ENCODE measurements at places on chromosomes 16 and 17.

- no peak for DNase-seq
These were observed 704.3 kb downstream of the MAF start for GRCh38 chr16:78896280-78896679.

DNA sequence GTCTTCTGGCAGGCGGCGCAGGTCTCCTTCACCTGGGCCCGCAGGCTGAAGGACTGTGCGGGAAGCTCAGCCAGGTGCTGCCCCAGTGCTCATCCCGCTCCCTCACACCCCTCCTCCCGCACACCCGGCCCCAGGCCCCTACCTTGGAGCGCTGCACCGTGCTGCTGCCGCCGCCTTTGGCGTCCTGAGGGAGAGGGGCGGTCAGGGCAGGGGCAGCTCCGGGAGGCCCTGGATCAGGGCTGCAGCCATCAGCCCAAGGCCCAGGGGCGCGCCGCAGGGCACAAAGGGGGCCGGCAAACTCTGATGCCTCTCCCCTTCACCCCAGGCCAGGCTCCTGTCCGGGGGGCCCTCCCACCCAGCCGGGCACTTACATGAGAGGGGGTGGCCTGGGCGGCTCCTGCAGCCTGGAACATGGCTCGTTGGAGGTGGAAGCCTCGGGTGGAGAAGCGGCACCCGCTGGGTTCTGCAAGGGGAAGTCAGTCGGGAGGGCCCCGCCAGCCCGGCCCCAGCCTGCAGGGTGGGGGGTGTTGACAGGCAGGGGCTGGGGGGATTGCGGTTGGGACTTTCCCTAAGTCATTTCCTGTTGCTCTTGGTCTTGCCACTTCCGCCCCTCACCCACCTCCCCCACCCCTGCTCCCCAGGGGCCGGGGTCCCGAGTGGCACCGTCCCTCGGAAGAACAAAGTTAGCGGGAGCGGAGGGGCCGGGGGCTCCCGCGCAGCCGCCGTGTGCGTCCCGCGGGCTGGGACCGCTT lies 863 bp downstream of the LIMD2 start:
- DNase-seq, result no peak

- DNase-seq, result no peak
These were observed 19.3 kb downstream of the ANKFN1 start for GRCh38 chr17:56172517-56172982.

GRCh38 chr17:10328971-10329923 lies 43.6 kb downstream of the MYH13 start:
- DNase-seq, result no peak

DNA sequence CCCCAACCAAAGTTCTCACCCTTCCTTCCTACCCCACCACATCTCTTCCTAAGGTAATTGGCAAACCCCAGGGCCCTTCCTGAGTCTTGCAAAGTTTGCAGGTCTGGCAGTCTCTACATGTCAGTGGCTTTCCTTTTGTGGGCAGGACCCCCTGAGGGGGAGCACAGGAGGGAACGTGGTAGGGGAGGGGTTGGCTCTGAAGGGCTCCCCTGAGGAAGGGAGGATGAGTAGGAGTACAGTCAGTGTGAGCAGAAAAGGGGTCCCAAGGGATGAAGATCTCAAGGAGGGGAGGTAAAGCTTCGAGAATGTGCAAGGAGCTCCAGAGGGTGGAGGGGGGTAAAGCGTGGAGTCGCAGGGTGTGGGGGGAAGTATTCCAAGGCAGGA lies 206.9 kb downstream of the RAB11FIP4 start:
- DNase-seq, result no peak

GRCh38 chr17:19656851-19657581 lies 8.5 kb downstream of the ALDH3A2 start:
- no peak for DNase-seq

- no peak for DNase-seq
These were observed 29.2 kb downstream of the KANSL1 start for GRCh38 chr17:46163929-46164594.

GRCh38 chr17:32520104-32520701 lies 33.4 kb downstream of the CDK5R1 start:
- peak; percentile 42 for DNase-seq

GRCh38 chr16:3986235-3986544 lies 105.7 kb upstream of the CREBBP start:
- no peak for DNase-seq

DNA sequence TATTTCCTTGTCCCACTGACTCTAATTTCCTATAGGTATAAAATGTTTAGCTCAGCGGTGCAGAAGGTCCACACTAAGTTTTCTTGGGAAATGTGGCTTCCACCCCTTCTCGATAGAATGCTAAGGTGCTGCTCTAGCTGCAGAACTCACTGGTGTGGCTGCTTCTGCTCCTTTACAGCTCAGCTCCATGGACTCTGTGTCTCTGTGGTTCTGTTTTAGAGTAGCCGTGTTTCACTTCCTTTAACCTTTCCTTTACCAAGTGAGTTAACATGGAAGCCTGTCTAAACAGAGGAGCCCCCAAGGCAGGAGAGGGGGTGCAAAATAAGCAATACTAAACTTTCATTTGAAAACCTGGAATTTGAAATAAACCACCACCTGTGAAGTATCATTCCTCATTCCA lies 65.3 kb downstream of the SPECC1 start:
- no peak for DNase-seq

GRCh38 chr17:44216694-44217093 lies 2.8 kb downstream of the UBTF start:
- no peak for DNase-seq

- DNase-seq, result no peak
These were observed 29.3 kb downstream of the TLE7 start for GRCh38 chr16:71412270-71413160.

GRCh38 chr16:30063893-30064728 lies 1.4 kb upstream of the ALDOA start:
- no peak for DNase-seq

DNA sequence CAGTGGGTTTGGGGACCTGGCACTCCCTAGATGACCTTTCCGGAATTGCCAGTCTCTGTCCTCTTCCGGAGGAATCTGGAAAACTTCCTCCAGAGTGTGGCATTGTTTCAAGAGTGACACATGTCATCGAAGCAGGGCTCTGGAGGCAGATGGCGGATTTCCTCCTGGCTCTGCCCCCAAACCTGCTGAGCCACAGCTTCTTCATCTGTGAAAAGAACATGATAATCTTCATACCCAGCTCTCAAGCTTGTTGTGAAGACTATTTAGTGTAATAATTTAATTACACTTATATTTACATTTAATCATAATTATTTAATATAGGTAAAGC lies 19.7 kb upstream of the TEX2 start:
- no peak for DNase-seq

DNA sequence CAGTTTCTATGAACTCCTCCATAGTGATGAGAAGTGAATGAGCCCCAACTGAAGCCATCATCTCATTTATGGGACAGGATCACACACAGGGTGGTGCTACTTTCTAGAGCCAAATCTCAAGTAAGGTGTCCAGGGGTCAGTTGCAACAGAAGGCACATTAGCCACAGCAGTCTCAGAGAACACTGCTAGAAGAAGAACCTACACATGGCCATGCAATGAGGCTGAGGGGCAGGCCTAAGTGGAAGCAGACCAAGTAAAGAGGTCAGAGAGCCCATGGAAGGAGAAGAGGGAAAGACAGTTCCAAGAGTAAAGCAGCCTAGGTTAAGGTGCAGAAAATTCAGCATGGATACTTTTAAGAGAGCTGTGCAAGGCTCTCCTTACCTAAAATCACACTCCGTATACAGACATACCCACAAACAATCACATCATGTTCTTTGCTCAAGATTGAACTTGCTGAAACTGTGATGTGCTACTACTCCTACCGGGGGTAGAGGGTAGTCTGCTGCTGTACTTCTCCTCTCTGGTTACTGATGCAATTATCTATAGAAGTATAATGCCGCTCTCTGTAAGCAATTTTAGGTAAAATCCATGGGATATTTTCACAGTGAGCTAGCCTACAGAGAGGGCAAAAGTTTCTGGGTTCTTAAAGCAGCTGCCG lies 1.7 kb downstream of the ABCA8 start:
- DNase-seq, result no peak

DNA sequence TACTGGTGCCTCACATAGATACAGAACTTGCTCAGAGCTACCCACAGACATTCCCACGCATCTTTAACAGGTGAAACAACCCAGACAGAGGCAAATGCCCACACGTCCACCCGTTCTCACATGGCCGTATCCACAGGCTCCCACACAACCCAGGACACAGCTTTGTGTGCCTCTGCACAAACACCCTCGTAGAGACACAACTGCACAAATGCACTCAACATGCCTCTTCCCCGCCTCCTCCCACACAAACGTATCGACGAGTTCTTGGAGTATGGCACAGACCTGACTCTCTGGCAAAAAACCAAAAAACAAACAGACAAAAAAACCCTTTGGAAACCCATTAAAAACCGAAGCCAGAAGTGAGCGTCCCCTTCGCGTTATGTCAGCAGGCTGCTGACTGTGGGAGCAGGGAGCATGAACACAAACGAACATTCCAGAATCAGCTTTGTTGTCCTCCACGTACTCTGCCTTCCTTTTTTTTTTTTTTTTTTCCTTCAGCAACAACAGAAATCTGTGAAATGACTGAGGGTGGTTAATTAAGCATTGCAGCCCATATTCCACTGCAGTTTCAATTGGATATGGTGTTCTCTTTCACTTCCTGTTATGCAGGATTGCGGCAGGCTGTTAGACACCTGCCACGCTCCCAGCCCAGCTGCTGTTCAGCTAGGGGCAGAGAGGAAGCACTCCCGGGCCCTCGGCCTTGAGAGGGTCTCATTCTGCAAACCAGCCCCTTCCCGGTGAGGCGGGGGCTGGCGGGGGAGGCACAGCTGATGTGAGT lies 313.7 kb downstream of the MAF start:
- DNase-seq, result peak; percentile 79

All from NCI-H1436 treated with DMSO at 0.1 percent for 48 hours (cell line).